NCI-H2171 (cell line): ENCODE measurements at places on chromosomes 11 and 22.

DNA sequence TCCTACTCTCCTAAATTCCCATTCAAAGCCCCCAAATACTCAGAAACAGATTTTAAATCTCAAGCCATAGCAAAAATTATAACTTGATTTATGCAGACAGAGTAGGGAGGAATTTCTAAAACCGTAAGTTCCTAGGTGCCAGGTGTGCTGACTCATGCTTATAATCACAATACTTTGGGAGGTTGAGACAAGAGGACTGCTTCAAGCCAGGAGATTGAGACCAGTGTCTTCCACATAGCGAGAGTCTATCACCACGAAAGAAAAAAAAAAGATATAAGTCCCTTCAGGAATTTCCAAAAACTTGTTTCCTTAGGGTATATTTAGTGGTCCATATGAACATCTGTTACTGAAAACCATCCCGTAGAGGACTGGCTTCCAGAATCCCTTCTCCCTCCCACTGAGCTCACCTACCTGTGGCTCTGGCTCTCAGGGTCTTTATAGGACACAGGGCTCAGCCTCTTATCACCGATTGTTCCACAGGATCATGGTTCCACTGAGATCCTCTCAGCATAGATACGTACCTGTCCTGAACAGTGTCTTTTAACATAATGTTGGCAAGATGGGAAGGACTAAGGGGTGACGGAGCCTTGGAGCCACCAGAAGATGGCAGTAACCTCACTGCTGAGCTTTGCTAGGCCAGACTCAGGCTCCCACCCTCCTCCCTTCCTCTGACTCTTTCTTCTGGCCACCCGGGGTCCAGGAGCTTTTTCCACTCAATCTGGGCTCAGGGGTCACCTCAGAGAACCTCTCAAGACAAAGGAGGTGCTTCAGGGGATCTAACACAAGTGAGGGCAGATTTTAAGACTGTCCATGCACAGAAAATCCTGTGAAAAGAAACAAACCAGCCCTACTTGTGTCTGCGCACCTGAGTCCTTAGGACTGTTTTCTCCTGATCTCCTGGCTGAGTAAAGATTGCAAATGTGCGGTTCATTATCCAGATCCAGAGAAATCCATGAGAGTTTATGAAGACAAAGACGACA lies 117.5 kb upstream of the TOP3B start:
- DNase-seq = no peak

DNA sequence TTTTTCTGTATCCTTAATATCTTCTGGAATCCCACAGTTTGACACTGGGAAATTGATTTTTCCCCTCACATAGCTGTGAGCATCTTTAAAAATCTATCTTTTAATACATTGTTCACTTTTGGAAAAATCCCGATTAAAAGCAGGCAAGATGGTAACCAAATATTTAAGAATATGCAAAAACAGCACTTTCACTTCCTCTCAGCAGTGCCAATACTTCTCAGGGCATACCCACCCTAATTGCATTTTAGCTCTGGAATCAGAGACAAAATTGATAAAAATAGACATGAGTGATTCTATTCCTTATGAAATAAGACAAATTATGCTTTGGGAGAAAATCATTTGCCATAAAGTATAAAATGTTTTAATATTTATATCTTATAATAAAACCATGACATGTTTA lies 168.5 kb upstream of the CCDC90B start:
- no peak for DNase-seq

DNA sequence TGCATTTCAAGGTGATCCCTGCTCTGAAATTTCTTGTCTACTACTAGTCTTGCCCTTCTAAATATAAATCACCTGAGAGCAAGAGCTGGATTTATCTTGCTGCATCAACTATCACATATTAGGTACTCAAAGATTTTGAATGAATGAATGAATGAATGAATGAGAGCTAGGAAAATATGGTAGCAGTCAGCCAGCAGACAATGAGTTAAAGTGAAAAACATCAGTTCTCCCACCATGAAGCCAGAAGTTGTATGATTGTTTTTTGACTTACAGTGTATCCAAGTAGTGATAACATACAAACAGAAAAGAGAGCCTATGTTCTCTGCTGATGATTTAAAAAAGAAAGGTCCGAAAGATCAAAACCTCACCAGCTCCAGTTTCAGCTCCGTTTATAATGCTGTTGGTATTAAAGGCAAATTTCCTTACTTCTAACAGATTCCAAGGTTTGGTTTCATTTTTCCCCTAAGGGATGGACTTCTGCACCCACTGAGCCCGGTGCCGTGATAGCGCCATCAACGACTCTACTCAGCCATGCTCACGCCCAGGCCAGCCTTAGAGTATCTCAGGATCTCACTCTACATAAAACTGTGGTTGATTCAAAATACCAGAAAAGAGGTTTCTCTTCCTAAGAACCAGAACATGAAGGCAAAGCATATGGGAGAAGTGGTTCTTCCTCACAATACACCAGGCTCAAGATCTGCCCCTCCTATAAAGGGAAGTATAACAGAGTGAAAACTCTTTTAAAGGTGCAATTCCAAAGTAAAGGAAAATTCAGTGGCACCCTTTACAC lies 92.0 kb downstream of the SGSM3 start:
- no peak for DNase-seq

DNA sequence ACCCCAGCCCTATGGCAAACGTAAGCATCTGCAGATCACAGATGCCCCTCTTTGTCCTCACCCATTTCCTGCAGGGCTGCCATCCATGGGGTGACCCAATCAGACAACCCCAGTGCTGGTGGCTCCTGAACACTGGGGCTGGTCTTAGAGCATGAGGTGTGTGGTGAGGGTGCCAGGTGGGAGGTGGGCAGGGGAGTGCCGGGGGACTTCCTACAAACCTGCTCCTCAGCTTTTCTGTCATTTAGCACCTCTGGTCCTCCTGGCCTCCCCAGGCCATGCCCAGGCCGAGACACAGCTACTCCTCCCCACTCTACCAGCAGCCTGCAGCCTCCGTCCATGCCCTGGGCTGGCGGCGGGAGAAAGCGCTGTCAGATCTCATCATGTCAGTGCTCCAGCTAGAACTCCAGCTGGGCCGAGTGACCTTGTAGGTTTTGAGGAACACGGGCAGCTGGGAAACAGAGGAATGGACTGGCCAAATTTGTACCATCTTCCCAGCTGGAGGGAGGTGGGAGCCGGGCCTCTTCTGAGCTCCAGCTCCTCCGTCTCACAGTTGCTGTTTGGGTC lies 157.7 kb upstream of the NECTIN1 start:
- no peak for DNase-seq

GRCh38 chr11:62880231-62880802 lies 379 bp upstream of the SLC3A2 start:
- DNase-seq = no peak

DNA sequence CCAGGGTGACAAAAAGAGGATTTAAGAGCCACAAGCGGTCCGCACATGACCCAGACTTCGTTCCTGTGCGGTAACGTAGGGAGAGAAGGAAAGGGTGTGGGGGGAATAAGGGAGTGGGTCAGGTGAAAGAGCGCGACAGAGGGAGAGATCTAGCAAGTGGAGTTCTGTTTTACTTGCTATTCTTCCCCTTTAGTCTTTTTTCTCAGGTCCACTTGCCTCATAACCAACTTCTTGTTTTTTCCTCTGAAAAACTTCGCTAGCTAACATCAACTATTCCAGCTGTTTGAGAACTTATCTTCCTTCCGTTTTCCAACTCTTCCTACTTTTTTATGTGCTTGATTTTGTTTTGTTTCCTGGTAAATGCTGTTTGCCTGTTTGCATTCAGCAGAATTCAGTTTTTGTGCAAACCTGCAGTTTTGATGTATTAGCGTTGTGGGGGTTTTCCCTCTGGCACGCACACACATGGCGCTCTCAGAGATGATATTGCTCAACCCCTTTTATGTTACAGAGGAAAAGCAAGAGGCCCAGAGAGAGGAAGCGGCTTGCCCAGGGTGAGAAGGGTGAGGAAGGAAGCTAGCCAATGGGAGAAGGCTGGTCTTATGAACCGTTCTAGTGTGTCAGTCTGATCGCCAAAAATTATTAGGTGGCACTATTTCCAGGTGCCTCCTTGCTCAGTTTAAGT lies 592 bp upstream of the CTSC start:
- DNase-seq = no peak

DNA sequence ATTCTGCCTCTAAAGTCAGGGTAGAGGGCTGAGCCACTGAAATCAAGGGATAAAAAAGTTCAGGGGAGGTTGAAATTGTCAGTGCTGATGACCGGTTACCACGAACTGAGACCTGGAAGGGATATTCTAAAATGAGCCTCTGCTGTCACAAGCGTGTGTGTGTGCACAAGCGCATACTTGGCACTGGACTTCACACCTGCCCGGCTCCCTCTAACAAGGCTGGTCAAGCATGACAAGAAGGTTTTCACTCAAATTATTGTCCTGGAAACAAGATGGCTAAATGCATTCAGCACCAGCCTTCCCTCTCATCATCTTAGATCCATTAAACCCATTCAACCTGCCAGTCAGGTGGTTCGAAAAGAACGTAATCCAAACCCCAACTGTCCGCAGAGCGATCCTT lies 54.8 kb upstream of the CECR2 start:
- no peak for DNase-seq

GRCh38 chr11:77959434-77959833 lies 35.0 kb downstream of the INTS4 start:
- no peak for DNase-seq

DNA sequence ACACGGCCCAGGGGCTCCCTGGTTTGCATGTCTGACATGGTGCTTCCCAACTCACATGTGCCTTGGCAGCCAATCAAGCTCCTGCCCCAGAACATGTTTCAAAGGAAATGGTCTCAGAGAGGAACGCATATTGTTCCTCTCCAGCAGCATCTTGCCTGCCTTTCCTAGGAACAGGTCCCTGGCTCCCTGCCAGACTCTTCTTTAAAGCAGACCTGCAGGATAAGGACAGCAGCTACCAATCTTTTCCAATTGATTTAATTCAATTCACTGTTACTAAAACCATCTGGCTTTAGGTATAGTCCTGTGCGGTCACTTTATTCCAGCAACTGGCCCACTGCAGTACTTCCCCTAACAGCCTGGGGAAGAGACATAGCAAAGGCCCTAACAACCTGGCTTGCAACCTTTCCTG lies 79.9 kb downstream of the AMBRA1 start:
- DNase-seq = peak; percentile 91

GRCh38 chr11:64890522-64890939 lies 12.1 kb upstream of the EHD1 start:
- peak; percentile 16 for DNase-seq

GRCh38 chr11:73322382-73323306 lies 14.6 kb downstream of the ARHGEF17 start:
- DNase-seq = no peak

DNA sequence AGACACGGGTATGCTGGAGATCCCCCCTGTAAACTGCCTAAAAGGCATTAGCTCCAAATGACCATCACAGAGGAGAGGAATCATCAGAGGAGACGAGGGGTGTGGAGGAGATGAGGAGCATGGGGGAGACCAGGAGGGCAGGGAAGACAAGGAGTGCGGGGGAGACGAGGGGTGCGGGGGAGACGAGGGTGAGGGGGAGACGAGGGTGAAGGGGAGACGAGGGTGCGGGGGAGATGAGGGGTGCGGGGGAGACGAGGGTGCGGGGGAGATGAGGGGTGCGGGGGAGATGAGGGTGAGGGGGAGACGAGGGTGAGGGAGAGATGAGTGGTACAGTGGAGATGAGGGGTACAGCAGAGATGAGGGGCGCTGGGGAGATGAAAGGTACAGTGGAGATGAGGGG lies 17.5 kb upstream of the GAL start:
- no peak for DNase-seq

- no peak for DNase-seq
These were observed 69.1 kb upstream of the B3GAT1 start for GRCh38 chr11:134481135-134481534.

GRCh38 chr11:2798951-2799761 lies 86.4 kb downstream of the CDKN1C start:
- DNase-seq = no peak

DNA sequence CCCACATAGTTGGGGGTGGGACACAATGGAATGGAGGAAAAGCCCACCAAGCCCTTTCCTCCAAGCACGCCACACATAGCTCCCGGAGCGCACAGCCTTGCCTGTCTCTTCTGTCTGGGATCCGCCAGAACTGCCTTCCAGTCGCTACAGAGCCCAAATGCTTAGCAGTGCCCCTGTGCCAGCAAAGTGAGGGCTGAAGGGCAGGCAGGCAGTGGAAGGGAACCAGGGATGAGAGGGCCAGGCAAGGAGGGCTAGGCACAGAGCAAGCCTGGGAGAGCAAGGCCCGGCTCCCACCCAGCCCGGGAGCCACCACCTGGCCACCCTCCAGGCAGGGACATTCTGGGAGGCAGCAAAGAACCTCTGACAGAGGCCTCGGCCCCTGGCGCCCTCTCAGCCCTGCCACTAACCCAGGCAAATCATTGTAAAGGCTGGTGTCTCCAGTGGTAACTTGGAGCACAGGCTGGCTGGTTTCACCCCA lies 32.5 kb downstream of the PPP2R1B start:
- no peak for DNase-seq

- no peak for DNase-seq
These were observed 12.8 kb upstream of the TPCN2 start for GRCh38 chr11:69035946-69036340.
